Airway epithelial cell (primary cell): ENCODE measurements at places on chromosomes 5 and 9. TPM values are rescaled to one million over a fixed set of nuclear protein-coding genes. Genes with fewer than 3 reads are reported as not detected.

The IFNA2 gene
- not detected in 2 replicates for total RNA-seq

The PDGFRB gene
- 3.9 and 4.9 TPM in 2 replicates for total RNA-seq

The TAS2R1 gene
- not detected in 2 replicates for total RNA-seq

The CMYA5 gene
- total RNA-seq, result 0.09 and 0.56 TPM in 2 replicates

The SPATA31A3 gene
- total RNA-seq, result not detected in 2 replicates

The PCDHB3 gene
- 0.05 TPM in 1 of 2 replicates, not detected in the other for total RNA-seq

The ANKRD55 gene
- not detected in 2 replicates for total RNA-seq

The SLC25A48 gene
- not detected in 2 replicates for total RNA-seq

The ABLIM3 gene
- 7.6 and 7.7 TPM in 2 replicates for total RNA-seq

The GNA14 gene
- total RNA-seq, result not detected in 2 replicates

The RETREG1 gene
- 0.35 TPM in 1 of 2 replicates, not detected in the other for total RNA-seq

The GABRP gene
- 0.09 and 0.35 TPM in 2 replicates for total RNA-seq
